Type B pancreatic cell (in vitro differentiated cells): ENCODE measurements at places on chromosomes 13 and 19. TPM values are rescaled to one million over a fixed set of nuclear protein-coding genes. Genes with fewer than 3 reads are reported as not detected.
A peak's percentile ranks its signal among the peaks of the same experiment; 100 is the strongest.

SMAD9 gene
- 12.2 and 19.7 TPM in 2 replicates for total RNA-seq

DNA sequence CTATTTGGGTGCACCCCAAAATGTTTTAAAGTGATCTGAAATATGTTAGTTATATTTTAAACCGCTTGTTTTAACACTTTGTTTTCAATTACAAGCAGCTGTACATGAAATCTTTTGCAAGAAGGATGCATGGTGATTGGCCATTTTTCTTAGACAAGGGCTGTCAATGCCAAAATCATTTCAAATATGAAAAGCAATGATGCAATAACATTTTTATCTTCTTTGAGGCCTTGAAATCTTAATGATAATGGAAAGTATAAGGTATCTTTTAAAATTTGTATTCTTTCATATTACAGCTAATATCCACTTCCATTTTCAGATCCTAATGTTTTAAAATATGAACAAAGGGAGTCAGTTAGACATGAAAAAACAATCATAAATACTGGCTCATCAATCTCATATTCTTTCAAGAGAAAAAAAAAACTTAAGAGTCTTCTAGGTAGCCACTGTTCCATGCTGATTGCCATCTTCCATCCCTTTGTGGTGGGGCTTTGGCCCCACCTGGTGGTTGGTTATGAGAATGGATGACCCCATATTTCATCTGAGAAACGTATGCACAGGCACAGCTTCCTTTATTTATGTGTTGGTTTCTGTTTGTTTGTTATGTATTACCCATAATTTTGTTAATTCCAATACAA is 330.3 kb upstream of the MIR17HG start:
- DNase-seq: no peak
- peaks cover 18% of the 10 kb centered on the region for H3K4me1 ChIP-seq
- peak overlapping the region; percentile 2 for H3K4me3 ChIP-seq
- no peak overlapping the region for H3K27ac ChIP-seq

DNA sequence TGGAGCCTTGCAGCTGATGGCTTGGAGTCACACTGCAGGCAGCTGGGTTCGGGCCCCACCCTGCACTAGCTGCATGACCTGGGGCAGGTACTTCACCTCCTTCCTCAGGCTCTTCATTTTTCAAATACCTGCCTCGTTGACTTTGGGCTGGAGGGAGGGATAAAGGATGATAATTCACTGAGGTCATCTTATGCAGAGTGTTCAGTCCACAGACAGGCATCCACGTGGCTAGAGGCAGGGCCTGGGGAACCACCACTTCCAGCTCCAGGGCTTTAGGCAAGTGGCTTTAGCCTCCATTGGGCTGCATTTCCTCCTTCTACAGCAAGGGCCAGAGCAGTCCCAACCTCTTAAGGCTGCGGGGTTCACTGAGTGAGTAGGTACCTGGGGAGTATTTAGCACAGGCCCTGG is 84.8 kb downstream of the SIPA1L3 start:
- no peaks in the 10 kb centered on the region for H3K36me3 ChIP-seq
- no peak for DNase-seq
- no peak overlapping the region for H3K27ac ChIP-seq
- no peaks in the 10 kb centered on the region for H3K27me3 ChIP-seq
- no peak overlapping the region for H3K4me3 ChIP-seq

DNA sequence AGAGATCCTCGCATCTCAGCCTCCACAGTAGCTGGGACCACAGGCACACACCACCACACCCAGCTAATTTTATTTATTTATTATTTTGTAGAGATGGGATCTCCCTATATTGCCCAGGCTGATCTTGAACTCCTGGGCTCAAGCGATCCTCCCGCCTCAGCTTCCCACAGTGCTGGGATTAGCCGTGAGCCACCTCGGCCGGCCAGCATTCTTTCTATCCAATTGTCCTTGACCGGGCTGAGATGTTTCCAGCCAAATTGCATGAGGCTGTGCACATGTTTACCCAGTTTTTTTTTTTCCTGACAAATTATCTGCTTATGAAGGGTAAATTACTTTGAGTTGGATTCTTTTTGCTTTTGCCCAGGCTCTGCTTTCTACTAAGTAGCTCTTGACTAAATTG is 28.2 kb downstream of the UNC13A start:
- no peaks in the 10 kb centered on the region for H3K4me1 ChIP-seq
- H3K36me3 ChIP-seq: no peaks in the 10 kb centered on the region

- H3K4me3 ChIP-seq: no peak overlapping the region
- H3K36me3 ChIP-seq: no peaks in the 10 kb centered on the region
- peaks cover 9% of the 10 kb centered on the region for H3K4me1 ChIP-seq
- H3K27ac ChIP-seq: no peak overlapping the region
- no peaks in the 10 kb centered on the region for H3K27me3 ChIP-seq
- DNase-seq: no peak
These were observed 55.0 kb downstream of the EFNB2 start for GRCh38 chr13:106480351-106480910.
